ENCODE measurements at places on chromosomes 5 and 9. TPM values are rescaled to one million over a fixed set of nuclear protein-coding genes. Genes with fewer than 3 reads are reported as not detected.

The PCDHA1 gene
- not detected for total RNA-seq

The SPOCK1 gene
- total RNA-seq = 31.4 TPM

The ISL1 gene
- total RNA-seq = not detected

The IL3 gene
- total RNA-seq = not detected

The DRD1 gene
- total RNA-seq = not detected

The SLC6A19 gene
- total RNA-seq = not detected

The PCDHGB4 gene
- 1.7 TPM for total RNA-seq

The SH3RF2 gene
- total RNA-seq = 16.3 TPM

The MED10 gene
- total RNA-seq = 38.3 TPM

The IL31RA gene
- 2.5 TPM for total RNA-seq

The RAI14 gene
- total RNA-seq = 139 TPM

The PCDHGB1 gene
- total RNA-seq = 0.29 TPM

The OLFML2A gene
- 7.0 TPM for total RNA-seq

The PCDHGA11 gene
- 2.6 TPM for total RNA-seq

The C8G gene
- not detected for total RNA-seq

The NIPBL gene
- total RNA-seq = 6.4 TPM

The S1PR3 gene
- 4.2 TPM for total RNA-seq

The MED22 gene
- total RNA-seq = 30.0 TPM

The FCN1 gene
- not detected for total RNA-seq

The SYK gene
- 15.7 TPM for total RNA-seq

The PRUNE2 gene
- total RNA-seq = 0.63 TPM

The SLC36A3 gene
- not detected for total RNA-seq

The S100Z gene
- not detected for total RNA-seq

The CMYA5 gene
- total RNA-seq = 2.8 TPM

The DBH gene
- total RNA-seq = not detected

The CACNA1B gene
- 0.07 TPM for total RNA-seq

The CDKN2B gene
- total RNA-seq = 25.9 TPM

The OR1Q1 gene
- total RNA-seq = not detected

The NPR3 gene
- total RNA-seq = 0.14 TPM

The GPR151 gene
- not detected for total RNA-seq

The TAS2R1 gene
- not detected for total RNA-seq

The OR1L4 gene
- not detected for total RNA-seq

The DIMT1 gene
- 44.3 TPM for total RNA-seq

The CRB2 gene
- total RNA-seq = 0.14 TPM

The PCDHA4 gene
- not detected for total RNA-seq

The DEPDC1B gene
- total RNA-seq = 38.6 TPM

The MCTP1 gene
- 18.0 TPM for total RNA-seq

The WNK2 gene
- total RNA-seq = 1.0 TPM

The CBY3 gene
- not detected for total RNA-seq

The SPATA31D4 gene
- not detected for total RNA-seq

The GABRA6 gene
- total RNA-seq = not detected

The HTR4 gene
- total RNA-seq = not detected

The TMEM215 gene
- total RNA-seq = not detected

The ZNF367 gene
- total RNA-seq = 10.8 TPM

The MARCOL gene
- not detected for total RNA-seq

The TEK gene
- not detected for total RNA-seq

The TMEM174 gene
- not detected for total RNA-seq

The RIOK2 gene
- total RNA-seq = 10.4 TPM

The BTNL3 gene
- total RNA-seq = not detected
